ENCODE measurements at places on chromosomes 3 and 15.

DNA sequence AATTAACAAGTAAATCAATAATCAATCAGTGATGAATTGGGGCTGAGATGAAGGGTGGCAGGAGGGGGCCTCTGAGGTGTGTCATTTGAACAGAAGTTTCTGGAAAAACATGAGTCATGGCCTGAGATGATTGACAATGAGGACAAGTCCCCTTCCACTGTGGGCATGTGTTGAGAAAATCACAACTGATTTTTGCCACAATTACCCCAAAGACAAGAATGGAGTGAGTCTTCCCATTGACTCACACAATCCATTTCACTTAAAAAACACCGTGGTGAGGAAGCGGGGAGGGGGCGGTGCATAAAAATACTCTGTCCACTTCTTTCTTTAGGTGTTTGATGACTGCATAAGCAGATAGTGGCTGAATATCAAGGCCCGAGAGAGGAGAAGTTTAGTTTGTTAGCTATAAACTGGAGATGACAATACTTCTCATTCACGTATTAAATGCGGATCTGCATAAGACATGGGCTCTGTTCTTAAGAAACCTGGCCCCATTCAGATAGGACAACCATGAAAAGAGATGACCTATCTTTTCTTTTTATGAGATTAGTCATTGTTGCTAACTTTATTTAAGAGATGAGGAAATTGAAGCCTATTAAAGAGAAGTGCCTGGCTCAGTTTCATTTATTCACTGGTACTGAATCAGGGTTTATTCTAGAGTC is 34.7 kb downstream of the SHC4 start:
- DNase-seq, result peak; percentile 18

GRCh38 chr3:156790156-156790555 is 36.0 kb upstream of the LEKR1 start:
- no peak for DNase-seq

GRCh38 chr15:59432389-59432788 is 5.6 kb upstream of the FAM81A start:
- DNase-seq, result no peak

DNA sequence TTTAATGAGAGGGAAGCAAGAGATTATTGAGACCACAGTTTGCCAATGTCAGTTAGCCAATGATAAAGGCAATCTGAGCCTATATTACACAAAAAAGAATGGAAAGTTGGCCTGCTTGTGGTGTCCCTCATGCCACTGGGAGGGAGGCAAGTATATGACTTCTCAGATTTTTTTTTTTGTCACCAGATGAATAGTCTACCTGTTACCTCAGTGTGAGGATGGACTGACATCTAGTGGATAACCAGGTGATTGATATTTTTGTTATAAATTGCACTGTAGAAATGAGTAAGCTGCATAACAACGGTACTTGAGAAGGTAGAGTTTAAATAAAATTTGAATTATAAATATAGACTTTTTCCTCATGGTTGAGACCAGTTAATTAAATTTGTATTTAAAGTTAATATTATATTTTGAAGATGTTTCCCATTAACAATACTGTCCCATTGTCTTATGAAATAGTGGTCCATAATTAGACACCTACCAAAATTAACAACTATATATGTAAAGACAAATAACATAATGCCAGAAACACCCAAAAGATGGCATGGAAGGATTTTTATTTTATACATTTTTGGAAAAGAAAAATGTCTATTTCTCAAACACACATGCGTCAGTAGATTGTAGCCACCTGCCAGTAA is 237.8 kb upstream of the GADL1 start:
- no peak for DNase-seq

DNA sequence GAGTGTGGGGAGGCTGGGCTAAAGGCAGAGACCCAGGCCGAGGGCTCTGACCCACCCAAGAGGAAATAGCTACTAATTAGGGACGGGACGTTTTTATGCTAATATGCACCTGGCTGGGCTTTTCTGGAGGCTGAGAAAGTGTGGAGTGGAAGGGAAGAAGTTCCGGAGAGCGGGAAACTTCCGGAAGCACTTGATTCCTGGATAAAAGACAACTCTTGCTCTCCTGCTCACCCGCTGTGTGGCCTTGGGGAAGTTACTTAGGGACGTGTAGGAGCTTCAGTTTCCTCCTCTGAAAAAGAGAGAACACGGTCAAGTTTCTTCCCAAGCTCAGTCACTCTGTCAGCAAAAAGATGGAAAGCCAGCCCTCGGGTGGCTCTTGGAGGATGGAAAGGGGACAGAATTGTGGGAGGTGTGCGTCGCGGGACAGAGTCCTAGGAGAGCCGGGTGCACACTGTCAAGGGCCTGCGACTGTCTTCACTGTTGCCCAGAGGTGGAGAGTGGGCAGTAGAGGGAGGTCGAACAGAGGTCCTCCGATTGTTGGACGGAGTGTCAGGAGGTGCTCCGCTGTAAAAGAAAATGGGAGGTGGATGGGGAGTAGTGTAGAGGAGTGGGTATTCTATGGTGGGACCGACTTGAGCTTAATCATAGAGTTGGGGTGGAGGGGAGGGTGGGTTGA is 43.2 kb downstream of the EPHB3 start:
- no peak for DNase-seq

DNA sequence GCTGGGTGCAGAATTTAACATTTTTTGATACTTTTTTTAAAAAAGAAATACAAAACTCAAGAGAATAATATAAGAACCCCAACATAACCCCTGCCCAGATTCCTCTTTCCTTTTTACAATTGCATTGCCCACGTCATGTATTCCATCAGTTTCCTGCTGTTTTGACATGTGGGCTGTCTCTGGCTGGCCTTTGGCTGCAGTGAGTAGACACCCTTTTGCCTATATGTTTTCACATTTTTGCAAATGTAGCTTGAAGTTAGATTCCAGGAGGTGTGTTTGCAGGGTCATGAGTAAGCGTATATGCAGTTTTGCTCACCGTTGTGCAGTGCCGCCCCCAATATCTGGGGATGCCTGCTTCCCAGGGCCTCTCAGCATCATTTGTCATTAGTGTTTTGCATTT is 28.0 kb upstream of the ATP10A start:
- no peak for DNase-seq

- DNase-seq, result no peak
Measured at GRCh38 chr3:36494461-36495109, 114.3 kb downstream of the STAC start.

- no peak for DNase-seq
Measured at GRCh38 chr15:41161336-41161735, 45.3 kb upstream of the INO80 start.

DNA sequence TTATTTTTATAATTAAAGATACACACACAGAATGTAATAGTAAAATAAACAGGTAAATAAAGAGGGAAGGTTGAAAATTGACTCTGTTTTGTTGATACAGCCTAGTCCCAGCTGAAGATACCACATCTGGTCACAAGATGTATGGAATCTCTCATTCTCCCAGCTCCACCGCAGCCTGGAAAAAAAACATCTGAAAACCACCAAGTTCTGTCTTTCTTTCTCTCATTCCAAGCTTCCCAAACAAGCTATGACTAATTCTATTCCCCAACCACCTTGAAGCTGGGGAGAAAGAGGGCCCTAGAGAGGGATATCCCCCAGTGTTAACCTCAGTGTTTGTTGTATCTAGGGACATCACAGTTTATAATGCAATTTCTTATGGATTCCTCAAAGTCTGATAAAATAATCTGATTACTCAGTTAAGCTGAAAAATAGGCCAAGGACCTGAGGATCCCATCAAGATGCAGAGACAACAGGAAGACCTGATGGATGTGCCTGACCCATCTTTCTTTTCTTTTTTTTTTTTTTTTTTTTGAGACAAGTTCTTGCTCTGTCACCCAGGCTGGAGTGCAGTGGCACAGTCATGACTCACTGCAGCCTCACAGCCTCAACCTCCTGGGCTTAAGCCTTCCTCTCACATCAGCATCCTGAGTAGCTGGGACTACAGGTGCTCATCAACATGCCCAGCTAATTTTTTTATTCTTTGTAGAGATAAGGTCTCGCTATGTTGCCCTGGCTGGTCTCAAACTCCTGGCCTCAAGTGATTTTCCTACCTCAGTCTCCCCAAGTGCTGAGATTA is 38.1 kb downstream of the SRGAP3 start:
- DNase-seq, result no peak

- no peak for DNase-seq
Measured at GRCh38 chr3:16871915-16872842, 12.6 kb upstream of the PLCL2 start.

DNA sequence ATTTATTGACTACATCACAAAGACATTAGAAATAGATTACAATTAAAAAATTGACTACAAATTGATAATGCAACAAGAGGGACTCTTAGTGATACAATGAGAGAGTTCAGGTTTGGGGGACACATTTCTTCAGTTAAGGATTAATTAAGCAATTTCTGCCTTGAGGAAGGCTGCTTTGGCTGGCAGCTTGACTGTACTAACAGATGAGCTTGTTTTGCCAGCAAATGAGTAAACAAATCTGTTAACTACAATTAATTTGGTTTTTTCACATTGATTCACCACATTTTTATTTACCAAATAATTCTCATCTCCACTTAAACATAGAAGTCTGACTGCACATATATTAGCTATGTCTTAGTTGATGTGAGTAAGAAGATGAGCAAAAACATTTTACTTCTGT is 183.6 kb upstream of the ZNF385D start:
- no peak for DNase-seq

- DNase-seq, result no peak
Measured at GRCh38 chr3:3744826-3745225, 54.4 kb upstream of the LRRN1 start.

DNA sequence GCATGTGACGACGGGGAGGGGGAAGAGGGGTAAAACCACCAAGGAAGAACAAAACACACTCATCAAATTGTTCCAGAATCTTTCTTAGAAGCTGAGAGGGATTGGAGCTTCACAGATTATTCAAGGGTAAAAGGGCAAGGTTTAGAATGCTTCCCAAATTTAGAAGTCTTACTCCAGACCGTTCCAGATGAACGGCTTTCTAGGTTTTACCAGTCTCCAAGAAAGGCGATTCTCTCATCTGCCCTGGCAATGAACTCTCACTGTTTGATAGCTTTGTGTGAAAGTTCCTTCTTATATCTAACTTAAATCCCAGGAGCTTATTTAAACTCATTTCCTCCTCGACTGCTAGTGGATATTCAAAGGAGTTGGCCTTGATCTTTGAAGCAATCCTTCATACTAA is 124.3 kb upstream of the PRICKLE2 start:
- DNase-seq, result no peak

GRCh38 chr15:35914573-35914972 is 368.6 kb upstream of the DPH6 start:
- no peak for DNase-seq

GRCh38 chr15:51302480-51302879 is 35.9 kb downstream of the CYP19A1 start:
- no peak for DNase-seq

DNA sequence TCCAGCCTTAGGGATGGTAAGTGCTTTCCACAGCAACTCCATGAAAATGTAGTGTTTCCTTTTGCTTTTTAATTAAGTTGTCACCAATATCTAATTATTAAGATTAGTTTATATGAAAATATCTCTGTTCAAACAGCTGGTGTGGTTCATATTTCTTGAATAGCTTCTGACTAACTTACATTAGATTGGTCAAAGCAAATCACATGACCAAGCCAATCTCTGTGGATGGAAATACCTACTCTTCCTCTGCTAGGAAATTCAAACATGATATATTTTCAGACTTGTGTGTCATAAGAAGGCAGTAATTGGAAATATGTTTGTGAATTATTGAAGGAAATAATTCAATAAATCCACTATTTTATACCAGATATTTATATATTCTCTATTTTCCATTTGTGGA is 54.6 kb upstream of the CADM2 start:
- no peak for DNase-seq

GRCh38 chr15:35013370-35013769 is 25.3 kb upstream of the ZNF770 start:
- DNase-seq, result no peak

GRCh38 chr3:23874359-23875112 is 42.3 kb downstream of the NKIRAS1 start:
- no peak for DNase-seq

DNA sequence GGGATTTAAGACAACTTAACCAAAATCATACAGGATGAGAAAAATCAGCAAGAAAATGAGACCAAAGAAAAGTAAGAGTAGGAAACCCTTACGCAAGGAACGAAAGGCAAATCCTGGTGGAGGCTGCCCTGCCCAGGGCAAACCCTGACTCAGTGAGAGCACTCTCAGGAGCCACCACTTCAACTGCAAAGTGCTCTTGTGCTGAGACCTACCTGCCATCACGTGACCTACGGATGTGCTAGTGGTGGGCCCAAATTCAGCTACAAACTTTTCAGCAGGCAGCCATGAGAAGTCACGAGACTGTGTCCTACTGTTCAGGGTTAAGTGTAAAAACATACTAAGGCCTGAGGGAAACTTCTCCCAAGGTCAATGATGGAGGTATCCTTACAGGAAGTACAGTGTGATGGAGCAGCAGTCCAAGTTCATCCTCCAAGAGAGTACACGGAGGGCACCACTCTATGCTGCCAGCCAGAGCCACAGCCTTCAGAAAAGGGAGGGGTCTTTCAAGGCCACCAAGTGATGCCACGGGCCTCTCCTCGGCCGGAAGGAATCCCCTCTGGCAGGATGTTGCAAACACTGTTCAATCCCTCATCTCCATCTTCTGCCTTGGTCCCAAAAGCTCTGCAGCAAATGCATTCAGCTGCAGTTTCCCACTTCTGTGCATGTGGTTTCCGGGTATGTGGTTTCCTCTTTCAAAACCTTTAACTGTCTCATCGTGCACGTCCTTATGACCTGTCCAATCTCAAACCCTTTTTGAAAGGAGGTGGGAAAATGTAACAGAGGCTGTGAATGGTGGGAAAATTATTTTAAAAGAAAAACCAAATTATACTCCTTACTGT is 9.5 kb downstream of the CHSY1 start:
- peak; percentile 33 for DNase-seq

DNA sequence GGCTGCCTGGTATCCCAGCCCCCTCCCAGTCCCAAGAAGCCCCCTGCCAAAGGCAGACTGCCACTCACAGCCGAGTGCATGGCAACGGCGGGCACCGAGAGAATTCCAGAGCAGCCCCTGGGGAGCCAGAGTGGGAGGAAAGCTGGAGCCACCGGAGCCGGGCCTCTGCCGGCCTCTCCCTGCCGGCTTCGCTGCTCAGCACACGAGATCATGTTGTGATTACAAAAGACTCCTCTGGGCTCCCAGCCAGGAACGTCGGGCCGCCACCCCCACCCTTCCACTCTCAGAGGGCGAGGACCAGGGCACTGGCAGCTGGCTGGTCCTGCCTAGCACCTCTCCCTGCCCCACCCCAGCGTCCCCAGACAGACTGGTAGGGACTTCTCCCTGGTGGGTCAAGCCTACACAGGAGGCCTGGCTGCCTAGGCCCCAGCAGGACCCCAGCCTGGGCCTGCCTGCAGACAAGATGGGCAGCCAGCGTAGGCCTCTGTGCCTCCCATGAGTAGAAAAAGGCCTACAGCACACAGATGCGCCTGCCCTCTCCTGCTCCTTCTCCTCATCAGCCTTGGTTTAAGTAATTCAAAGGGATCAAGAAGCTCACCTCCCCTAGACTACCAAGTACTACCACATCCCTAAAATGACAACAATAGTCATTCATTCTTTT is at the start of gene CCDC9B:
TSS of gene CCDC9B (minus strand) at position 200 of the 661 bp plus-strand sequence. CDS start at position 80, 120 bp downstream.
- no peak for DNase-seq

DNA sequence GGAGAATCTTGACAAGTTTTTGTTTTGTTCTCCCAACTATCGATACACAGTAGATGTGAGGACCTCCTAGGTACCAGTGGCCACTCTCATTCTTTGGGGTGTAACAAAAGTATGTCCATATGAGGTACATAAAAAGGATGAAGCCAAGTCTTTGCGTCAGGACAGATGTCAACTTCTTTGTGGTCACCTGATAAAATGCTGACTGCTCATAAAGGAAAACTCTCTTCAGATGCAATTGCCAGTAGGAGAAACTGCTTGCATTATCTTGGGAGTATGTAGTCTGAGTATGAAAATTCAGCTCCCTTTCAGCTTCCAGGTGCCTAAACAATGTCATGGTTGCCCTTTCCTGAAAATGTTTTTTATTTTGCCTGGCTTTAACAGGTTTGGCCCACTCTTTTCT is 123.8 kb upstream of the GOLIM4 start:
- no peak for DNase-seq
